Cardiac septum (tissue), 1 donor: ENCODE measurements at places on chromosomes 2 and 18. TPM values are rescaled to one million over a fixed set of nuclear protein-coding genes. Genes with fewer than 3 reads are reported as not detected.

SP9 gene
- total RNA-seq = not detected

CEP76 gene
- total RNA-seq = 3.2 TPM

MEIS1 gene
- 24.7 TPM for total RNA-seq

EPHA4 gene
- total RNA-seq = 72.6 TPM

TP53I3 gene
- 8.3 TPM for total RNA-seq

LRP2 gene
- total RNA-seq = 0.30 TPM

RIT2 gene
- not detected for total RNA-seq

HOXD8 gene
- total RNA-seq = 1.1 TPM

CFAP65 gene
- total RNA-seq = not detected

REG3G gene
- not detected for total RNA-seq

KDM3A gene
- total RNA-seq = 41.6 TPM

VSNL1 gene
- 42.7 TPM for total RNA-seq

SERPINB2 gene
- total RNA-seq = not detected

TXNL1 gene
- total RNA-seq = 68.3 TPM

CTNNA2 gene
- total RNA-seq = 0.13 TPM

AP1S3 gene
- total RNA-seq = 0.19 TPM

ALPG gene
- total RNA-seq = not detected

GKN2 gene
- not detected for total RNA-seq

HOXD4 gene
- 0.70 TPM for total RNA-seq

DYSF gene
- 82.8 TPM for total RNA-seq

ANO7 gene
- 3.4 TPM for total RNA-seq

MC2R gene
- total RNA-seq = not detected

RESP18 gene
- not detected for total RNA-seq

GDF7 gene
- 0.94 TPM for total RNA-seq

TBR1 gene
- 0.05 TPM for total RNA-seq

MFF gene
- total RNA-seq = 75.6 TPM

RRM2 gene
- 0.35 TPM for total RNA-seq

KCNK3 gene
- total RNA-seq = 0.70 TPM

R3HDM1 gene
- 21.2 TPM for total RNA-seq

HNMT gene
- total RNA-seq = 11.8 TPM

ZSWIM2 gene
- not detected for total RNA-seq

RTKN gene
- 18.5 TPM for total RNA-seq

TAF1B gene
- 8.4 TPM for total RNA-seq

HOXD9 gene
- not detected for total RNA-seq

RPRM gene
- total RNA-seq = not detected
